Common myeloid progenitor, CD34-positive (primary cell): ENCODE measurements at places on chromosomes 6 and 20.

- DNase-seq, result no peak
Measured at GRCh38 chr6:6588924-6589709, 597 bp downstream of the LY86 start.

DNA sequence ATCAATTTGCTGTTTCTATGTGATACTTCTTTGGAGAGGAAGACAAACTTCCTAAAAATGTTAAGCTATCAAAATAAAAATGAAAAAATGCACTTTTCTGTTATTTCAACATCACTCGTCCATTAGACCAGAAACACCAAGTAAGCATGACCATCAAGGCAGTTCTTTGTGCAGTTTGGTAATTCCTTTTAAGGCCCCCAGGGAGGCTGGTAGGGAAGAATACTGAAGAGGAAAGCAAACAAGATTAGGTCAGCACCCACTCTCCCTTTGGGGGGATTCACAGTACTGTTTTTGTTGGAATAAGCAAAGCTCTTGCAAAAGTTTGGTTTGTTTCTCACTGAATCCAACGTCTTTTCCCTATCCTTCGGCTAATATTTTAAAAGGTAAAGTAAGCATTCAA lies 206.8 kb upstream of the SLC35B3 start:
- no peak for DNase-seq

GRCh38 chr6:44735630-44735963 lies 348.1 kb downstream of the CDC5L start:
- no peak for DNase-seq

DNA sequence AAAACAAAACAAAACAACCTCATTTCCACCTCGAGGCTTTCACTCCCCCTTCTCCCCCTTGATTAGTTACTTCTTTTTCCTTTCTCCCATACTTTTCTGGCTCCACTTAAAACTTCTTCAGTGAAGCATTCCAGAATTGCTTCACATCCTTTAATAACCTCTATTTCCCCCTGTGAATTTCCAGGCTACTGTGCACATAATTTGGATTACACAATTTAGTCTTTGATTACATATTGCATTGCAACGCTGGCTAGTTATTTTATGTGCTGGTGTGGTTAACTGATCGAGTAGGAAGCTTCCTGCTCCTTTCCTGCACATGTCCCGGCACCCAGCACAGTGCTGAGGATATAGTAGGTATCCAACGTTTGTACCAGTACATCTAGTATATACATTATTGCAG lies 28.1 kb upstream of the EEF1E1 start:
- DNase-seq, result no peak

- DNase-seq, result peak; percentile 92
Measured at GRCh38 chr20:6057691-6058090, 3.8 kb upstream of the LRRN4 start.

- no peak for DNase-seq
Measured at GRCh38 chr6:288866-289265, 3.4 kb upstream of the DUSP22 start.

GRCh38 chr6:4950836-4951533 lies 52.9 kb downstream of the RPP40 start:
- DNase-seq, result no peak

DNA sequence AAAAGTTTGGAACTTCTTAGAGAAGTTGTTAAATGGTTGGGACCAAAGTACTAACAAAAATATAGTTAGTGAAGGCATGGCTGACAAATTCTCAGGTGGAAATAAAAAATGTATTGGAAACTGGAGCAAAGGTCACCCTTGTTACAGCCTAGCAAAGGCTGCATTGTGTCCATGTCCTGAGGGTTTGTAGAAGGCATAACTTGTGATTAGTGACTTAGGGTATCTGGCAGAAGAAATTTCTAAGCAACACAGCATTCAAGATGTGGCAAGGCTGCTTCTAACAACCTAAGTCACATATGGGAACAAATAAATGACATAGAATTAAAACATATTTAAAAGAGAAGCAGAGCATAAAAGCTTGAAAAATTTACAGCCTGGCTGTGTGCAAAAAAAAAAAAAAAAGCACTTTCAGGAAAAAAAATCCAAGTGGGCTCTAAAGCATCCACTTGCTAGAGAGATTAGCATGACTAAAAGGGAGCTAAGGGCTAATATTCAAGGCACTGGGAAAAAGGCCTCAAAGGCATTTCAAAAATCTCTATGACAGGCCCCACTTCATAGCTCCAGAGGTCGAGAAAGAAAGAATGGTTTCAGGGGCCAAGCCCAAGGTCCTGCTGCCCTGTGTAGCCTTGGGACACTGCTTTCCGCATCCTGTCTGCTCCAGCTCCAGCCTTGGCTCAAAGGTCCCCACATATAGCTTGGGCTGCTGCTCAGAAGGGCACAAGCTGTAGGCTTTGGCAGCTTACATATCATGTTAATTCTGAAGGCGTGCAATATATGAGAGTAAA lies 453.2 kb upstream of the PTCHD4 start:
- no peak for DNase-seq

DNA sequence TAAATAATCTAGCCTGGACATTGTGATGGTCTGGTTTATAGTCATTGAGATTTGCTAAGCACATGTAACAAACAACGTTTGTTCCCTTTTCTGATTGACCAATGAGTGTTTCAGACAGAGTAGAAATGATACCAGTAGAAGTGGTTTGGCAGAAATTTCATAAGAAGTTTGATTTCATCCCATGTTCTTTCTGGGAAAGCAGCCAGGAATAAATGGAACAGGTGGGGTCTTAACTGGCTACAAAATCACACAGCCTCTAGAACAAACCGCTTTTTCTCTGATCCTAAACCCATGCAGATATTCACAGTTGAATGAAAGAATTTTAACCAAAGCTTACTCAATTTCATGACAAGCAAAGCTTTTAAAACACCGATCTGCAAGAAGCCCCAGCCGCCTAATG lies 227.5 kb downstream of the UST start:
- no peak for DNase-seq

GRCh38 chr6:36418558-36418957 lies 24.1 kb downstream of the PXT1 start:
- DNase-seq, result no peak

- no peak for DNase-seq
Measured at GRCh38 chr20:58705208-58705926, 12.8 kb downstream of the NPEPL1 start.

- DNase-seq, result no peak
Measured at GRCh38 chr20:9581509-9581908, 67.1 kb downstream of the LAMP5 start.
